ENCODE measurements at places on chromosomes 7 and 10. TPM values are rescaled to one million over a fixed set of nuclear protein-coding genes. Genes with fewer than 3 reads are reported as not detected.

CAV2 gene
- total RNA-seq, result 209 TPM

OR2A12 gene
- not detected for total RNA-seq

PKD2L1 gene
- total RNA-seq, result not detected

LLCFC1 gene
- not detected for total RNA-seq

OR2A7 gene
- not detected for total RNA-seq

MBL2 gene
- not detected for total RNA-seq

ZPBP gene
- not detected for total RNA-seq

MYH16 gene
- 0.35 TPM for total RNA-seq

NKX1-2 gene
- 0.05 TPM for total RNA-seq

HABP2 gene
- 0.09 TPM for total RNA-seq

All from A549 treated with AZD2906 at 1 μM for 4 hours (cell line).